ENCODE measurements at places on chromosomes 13 and 19. TPM values are rescaled to one million over a fixed set of nuclear protein-coding genes. Genes with fewer than 3 reads are reported as not detected.

- H3K4me3 ChIP-seq = no peak overlapping the region
- peaks cover 9% of the 10 kb centered on the region for H3K27me3 ChIP-seq
- no peak for DNase-seq
- no peaks in the 10 kb centered on the region for H3K36me3 ChIP-seq
- no peak overlapping the region for H3K27ac ChIP-seq
These were observed 34.1 kb downstream of the PSG5 start for GRCh38 chr19:43152214-43152613.

GRCh38 chr13:95494082-95494681 lies 58.3 kb upstream of the CLDN10 start:
- no peak overlapping the region for H3K27ac ChIP-seq
- peaks cover 32% of the 10 kb centered on the region for H3K27me3 ChIP-seq
- no peak for DNase-seq
- peaks cover 4% of the 10 kb centered on the region for H3K4me1 ChIP-seq
- peaks cover 2% of the 10 kb centered on the region for H3K36me3 ChIP-seq

PTGIR gene
- 0.70 TPM for total RNA-seq

LGALS14 gene
- not detected for total RNA-seq

MYO16 gene
- total RNA-seq = 0.42 TPM
